MG63 (cell line): ENCODE measurements at places on chromosomes 16 and 17.

DNA sequence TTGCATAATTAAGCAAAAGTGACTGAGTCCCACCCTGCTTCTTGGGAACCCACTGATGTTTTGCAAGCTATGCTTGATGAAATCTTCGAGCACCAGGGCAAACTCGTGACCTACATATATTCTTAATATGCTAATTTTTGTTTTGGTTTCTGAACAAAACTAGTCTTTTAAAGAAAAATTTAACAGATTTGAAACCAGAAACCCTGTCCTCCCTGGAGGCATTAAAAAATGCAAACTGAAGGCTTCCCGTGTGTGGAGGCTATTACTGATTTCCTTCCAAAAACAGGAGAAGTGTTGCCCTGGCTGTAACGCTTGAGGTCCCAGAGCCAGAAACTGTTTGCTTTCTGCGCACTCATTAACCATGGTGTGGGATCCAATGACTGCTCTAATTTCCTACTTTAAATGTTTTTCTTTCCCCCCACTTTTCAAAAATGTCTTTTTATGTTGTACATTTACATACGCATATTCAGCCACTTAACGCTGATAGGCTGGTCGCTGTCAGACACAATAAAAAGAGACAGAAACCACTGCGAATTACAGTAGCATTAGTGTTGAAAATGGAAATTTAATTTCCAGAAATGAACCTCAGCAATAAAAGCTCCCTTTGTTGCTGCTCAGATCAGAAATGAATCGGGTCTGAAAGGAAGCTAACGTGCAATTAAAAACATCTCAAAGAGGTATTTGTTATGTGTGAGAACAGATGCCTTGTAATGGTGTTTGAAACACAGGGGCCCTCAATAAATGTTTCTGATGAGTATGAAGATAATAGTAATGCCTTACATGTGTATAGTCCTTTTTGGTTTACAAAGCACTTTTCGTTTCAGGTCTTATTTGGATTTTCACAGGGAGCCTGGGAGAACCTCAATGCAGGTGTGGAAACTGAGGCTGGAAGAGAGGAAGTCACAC is 39.9 kb upstream of the IRX6 start:
- DNase-seq, result no peak

GRCh38 chr17:164303-165235 is 16.9 kb downstream of the DOC2B start:
- no peak for DNase-seq

DNA sequence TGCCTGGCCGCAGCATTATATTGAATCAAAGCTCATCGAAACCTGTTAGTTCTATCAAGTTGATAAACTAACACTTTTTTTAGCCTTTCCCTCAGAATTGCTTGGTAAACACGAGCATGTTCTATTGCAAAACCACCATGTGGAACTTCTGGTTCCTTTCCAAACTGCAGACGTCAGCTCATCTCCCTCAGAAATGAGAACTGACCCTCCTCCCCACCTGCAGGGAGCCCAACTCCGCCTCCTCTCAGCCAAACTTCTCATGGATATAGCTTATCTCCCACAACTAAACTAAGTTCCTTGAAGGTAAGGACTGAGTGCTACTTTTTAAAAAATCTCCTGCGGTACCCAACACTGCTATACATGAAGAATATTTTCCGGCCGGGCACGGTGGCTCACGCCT is 6.7 kb downstream of the SHMT1 start:
- DNase-seq, result no peak

DNA sequence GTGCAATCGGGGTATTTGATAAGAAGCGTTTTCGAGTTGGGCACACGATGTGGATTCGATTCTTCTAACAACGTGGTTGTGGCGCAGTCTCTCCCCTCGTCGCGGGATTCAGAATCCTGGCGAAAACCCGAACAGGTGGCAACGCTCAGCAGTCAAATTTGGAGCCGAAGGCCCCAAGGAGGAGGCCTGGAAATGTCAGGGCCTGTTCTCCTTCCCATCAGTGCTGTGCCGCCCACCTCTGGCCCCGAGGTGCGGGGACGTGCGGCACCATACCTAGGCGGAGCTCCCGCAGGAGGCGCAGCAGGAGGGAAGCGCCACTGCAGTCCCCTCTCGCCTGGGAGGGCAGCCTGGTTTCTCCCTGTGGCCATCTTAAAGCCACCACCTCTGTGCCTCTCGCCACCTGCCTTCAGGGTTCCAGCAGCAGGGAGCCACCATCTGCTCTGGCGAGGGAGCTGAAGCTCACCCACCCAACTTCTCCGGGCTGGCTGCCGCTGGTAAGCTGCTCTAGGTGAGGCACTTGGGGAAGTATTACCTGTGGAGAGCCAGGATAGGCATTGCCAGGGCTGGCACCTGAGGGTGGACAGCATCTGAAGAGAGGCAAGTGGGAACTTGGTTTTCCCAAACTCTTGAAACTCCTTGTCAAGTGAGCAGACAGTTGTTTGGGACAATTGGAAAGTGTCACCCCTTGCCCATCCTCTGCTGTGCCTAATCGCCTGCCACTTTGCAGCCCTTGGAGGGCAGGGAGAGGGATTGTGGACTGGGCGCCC is 2.6 kb upstream of the AATF start:
- DNase-seq, result no peak

GRCh38 chr16:70416748-70417616 is 21.9 kb downstream of the ST3GAL2 start:
- DNase-seq, result no peak

DNA sequence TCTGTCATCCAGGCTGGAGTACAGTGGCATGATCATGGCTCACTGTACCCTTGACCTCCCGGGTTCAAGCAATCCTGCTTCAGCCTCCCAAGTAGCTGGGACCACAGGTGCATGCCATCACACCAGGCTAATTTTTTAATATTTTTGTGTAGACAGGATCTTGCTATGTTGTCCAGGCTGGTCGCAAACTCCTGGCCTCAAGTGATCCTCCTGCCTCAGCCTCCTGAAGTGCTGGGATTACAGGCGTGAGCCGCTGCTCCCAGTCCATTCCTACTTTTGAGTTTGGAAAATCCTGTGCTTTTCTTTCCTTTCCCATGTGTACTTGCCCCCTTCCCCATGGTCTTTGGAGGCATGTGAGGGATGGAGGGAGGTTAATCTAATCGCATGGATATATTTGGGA is 60.0 kb downstream of the MSI2 start:
- DNase-seq, result no peak

- no peak for DNase-seq
Measured at GRCh38 chr17:21299981-21300600, 15.6 kb downstream of the MAP2K3 start.

GRCh38 chr17:41307647-41308046 is 1.5 kb downstream of the KRTAP16-1 start:
- peak; percentile 95 for DNase-seq

DNA sequence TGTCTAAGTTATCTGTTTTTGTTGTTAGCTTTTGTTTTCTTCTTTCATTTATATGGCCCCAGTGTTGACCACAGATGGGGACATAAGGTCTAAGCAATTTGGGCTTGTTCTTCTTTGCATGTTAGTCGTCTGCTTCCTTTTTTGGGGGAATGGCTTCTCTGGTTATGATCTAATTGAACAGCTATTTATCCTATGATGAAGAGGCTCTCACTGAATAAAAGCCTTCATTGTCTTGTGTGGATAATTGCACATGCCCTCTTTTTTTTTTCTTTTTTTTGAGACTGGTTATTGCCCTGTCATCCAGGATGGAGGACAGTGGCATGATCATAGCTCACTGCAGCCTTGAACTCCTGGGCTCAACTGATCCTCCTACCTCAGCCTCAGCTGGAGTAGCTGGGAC is 13.7 kb downstream of the SMARCE1 start:
- DNase-seq, result no peak

GRCh38 chr17:75269844-75270217 is 1.2 kb downstream of the MIF4GD start:
- DNase-seq, result no peak
